ENCODE measurements at places on chromosomes 1 and 21. TPM values are rescaled to one million over a fixed set of nuclear protein-coding genes. Genes with fewer than 3 reads are reported as not detected.
A peak's percentile ranks its signal among the peaks of the same experiment; 100 is the strongest.

DNA sequence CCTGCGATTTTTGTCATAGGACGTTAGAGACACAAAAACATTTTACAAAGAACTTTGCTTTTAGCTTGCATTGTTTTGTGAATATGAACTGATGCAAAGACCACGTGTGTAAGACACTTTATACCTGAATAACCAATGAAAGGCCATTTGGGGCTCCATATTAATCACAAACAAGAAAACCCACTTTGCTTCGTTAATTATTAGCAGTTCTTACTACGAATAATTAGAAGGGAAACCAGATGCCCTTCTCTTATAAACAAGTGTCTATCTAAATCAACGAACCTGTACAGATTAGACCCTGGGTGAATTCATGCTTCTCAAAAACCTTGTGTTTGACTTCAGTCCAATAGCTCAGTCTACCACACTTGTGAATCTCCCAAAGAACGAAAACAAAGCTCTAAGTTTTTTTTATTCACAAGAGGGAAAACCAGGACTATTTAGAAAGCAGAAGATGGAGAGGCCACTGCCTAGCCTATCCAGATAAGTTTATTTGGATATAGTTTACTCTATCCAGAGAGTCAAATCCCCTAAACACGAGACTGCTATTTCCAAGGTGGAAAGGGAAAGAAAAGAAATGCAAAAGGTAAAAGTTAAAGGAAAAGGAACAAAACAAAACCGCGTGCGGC is 897 bp downstream of the CYYR1 start:
- DNase-seq: peak; percentile 82
- H3K4me3 ChIP-seq: peak overlapping the region; percentile 50
- no peaks in the 10 kb centered on the region for H3K36me3 ChIP-seq
- peak overlapping the region; percentile 47 for H3K27ac ChIP-seq
- peaks cover 7% of the 10 kb centered on the region for H3K4me1 ChIP-seq

The CFAP410 gene
- 24.3 TPM for total RNA-seq

DNA sequence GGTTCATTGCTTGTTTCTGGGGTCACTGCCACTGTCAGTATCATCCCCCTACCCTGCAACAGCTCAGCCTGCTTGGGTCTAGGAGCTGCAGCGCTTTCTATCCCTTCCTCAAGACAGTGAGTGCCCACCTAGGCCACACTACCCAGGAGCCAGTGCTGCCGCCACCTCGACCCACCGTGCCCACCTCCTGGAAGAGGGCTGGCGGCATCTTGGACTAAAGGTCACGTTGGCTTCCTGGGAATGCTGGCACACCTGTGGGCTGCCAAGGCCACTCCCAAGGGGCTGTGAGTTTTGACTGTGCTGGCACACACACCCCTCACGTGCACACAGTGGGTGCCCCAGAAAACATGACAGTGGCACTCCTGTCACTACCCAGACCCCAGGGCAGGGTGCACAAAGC is 22.1 kb downstream of the CRYAA start:
- H3K36me3 ChIP-seq: no peaks in the 10 kb centered on the region
- H3K4me3 ChIP-seq: no peak overlapping the region
- no peak for DNase-seq
- H3K27ac ChIP-seq: no peak overlapping the region
- no peaks in the 10 kb centered on the region for H3K27me3 ChIP-seq

DNA sequence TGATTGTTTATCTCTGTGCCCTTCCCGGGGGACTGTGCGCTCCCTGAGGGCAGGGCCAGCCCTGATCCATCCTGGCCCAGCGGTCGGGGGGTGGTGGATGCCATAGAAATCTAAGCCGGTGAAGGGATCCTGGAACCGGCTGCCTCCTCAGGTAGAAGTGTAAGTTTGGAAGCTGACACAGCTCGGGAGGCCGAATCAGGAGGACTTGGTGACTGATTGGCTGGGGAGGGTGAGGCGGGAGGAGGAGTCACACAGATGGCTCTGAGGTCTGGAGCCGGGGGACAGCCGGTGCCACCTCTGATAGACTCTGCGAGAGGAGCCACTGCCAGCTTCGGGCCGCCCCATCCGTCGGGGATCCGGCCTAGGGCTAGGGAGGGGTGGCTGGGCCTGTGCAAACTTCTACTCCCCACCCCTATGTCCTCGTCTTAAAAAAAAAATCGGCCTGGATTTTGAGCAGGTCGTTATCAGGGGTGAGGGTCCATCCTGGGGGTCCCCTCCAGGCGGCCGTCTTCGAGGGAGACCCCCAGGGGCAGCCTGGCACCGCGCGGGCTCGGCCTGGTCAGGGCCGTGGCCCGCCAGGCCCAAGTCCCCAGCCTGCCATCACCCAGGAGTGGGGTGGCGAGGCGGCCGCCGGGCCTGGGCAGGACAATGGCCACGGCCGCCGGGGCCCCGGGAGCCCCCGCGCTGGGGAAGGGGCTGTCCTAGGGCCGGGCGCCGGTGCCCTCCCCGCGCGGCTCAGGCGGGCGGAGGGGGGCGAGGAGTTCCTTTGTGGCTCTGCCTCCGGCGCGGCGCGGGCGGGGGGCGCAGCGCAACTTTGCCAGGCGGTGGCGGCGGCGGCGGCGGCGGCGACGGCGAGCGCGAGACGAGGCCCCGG is 708 bp upstream of the ZNF362 start:
- H3K27ac ChIP-seq: peak overlapping the region; percentile 94
- no peaks in the 10 kb centered on the region for H3K27me3 ChIP-seq
- H3K4me3 ChIP-seq: peak overlapping the region; percentile 38
- H3K36me3 ChIP-seq: no peaks in the 10 kb centered on the region
- DNase-seq: peak; percentile 81
- peaks cover 23% of the 10 kb centered on the region for H3K4me1 ChIP-seq

DNA sequence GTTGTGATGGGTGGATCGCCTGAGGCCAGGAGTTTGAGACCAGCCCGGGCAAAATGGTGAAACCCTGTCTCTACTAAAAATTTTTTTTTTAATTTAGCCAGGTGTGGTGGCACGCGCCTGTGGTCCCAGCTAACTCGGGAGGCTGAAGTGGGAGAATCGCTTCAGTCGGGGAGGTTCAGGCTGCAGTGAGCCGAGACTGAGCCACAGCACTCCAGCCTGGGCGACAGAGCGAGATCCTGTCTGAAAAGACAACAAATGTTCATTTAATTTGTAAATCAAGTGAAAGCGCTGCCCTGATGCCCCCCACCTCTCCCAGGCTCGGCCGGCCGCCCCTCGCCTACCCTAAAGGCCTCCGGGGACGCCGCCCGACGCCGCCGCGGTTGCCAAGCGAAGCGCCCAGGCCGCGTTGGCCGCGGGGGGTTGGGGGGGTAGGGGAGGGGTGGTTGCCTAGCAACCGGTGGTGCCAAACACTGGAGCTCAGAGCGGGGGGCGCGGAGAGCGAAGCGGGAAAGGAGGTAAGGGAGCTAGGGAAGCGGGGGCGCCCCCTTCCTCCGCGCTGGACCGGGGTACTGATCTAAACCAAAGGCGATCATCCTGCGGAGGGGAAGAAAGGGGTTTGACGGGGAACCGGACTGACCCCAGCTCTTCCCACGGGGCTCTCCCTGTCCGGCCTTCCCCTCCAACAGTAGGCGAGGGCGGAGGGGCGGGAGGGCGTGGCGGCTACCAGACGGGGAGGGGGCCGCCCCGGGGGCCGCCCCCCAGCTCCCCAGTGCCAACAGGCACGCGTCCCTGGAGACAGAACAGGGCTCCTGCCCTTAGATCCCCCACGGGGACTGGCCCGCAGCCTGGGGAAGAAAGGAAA is at the start of gene TEKT2:
Gene TEKT2 (plus strand): TSS at position 460 of the 862 bp plus-strand sequence. CDS start 828 bp downstream, outside the sequence.
- DNase-seq: peak; percentile 91
- H3K4me1 ChIP-seq: no peaks in the 10 kb centered on the region
- H3K27me3 ChIP-seq: no peaks in the 10 kb centered on the region
- no peaks in the 10 kb centered on the region for H3K36me3 ChIP-seq

GRCh38 chr1:223683586-223684487 is 18.3 kb upstream of the CAPN8 start:
- DNase-seq: peak; percentile 75
- H3K27me3 ChIP-seq: no peaks in the 10 kb centered on the region
- H3K4me3 ChIP-seq: no peak overlapping the region
- no peaks in the 10 kb centered on the region for H3K4me1 ChIP-seq
- H3K36me3 ChIP-seq: no peaks in the 10 kb centered on the region

- no peak overlapping the region for H3K4me3 ChIP-seq
- H3K27me3 ChIP-seq: no peaks in the 10 kb centered on the region
- H3K27ac ChIP-seq: no peak overlapping the region
- peak; percentile 94 for DNase-seq
- no peaks in the 10 kb centered on the region for H3K4me1 ChIP-seq
These were observed 91.6 kb upstream of the TTC39A start for GRCh38 chr1:51421964-51422363.

DNA sequence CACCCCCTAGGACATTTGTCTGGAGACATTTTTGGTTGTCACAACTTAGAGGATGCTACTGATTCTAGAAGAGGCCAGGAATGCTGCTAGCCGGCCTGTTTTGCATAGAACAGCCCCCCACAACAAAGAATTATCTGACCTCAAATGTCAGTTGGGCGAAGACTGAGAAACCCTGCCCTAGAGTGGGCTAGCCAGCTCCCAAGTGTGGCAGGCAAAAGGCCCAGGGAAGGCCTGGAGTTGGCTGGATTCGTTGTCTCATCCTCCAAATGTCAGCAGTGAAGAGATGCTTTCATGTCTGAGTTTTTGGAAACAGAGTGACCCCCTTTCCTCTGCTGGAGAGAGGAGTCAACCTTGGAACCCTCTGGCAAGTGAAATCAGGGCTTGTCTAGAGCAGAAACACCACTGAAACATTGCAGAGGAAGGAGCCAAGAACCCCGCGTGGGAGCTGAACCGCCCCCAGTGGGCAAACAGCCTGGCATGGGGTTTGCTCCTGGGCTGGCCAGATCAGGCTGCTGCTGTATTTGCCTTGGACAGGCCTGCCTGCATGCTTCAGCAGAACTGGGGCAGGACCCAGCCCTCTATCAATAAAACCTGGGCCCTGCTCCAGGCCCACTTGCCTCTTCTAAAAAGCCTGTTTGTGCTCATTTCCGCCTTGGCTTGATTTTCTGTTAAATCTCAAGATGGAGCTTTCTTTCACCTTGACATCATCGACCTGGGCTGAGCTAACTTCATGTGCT is 32.9 kb downstream of the RASSF5 start:
- H3K27ac ChIP-seq: peak overlapping the region; percentile 79
- peak; percentile 63 for DNase-seq

DNA sequence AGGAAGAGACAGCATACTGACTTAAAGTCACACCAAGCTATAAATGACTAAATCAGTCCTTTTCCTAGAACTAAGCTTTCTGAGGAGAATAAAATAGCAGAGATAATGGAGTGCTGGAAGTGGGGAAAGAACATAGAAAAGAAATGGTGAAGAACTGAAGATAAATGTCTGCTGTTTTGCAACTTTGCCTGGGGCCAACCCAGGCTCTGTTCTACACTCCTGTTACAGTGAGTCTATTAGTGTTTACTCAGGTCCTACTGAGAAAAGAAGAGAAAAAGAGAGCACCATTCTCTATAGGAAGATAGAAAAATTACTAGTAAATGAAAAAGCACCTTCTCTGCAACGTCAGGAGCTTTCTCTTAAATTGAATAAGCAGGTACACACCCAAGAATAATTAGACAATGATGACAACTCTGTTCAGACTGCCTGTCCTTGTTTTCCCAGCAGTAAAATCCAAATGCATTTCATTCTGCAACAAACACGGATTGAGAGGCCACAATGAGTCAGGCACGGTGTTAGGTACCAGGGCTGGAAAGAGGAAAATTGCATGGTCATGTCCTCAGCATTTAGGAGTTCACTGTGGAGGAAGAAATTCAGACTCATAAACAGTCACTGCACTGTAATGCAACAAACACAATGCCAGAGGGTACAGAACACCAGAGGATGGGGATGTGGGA is 139.4 kb upstream of the CAMK1G start:
- no peak overlapping the region for H3K4me3 ChIP-seq
- H3K27ac ChIP-seq: no peak overlapping the region
- no peaks in the 10 kb centered on the region for H3K27me3 ChIP-seq
- no peaks in the 10 kb centered on the region for H3K36me3 ChIP-seq
- no peak for DNase-seq

The CEP104 gene
- 56.5 TPM for total RNA-seq
